ENCODE measurements at places on chromosomes 13 and 19.

DNA sequence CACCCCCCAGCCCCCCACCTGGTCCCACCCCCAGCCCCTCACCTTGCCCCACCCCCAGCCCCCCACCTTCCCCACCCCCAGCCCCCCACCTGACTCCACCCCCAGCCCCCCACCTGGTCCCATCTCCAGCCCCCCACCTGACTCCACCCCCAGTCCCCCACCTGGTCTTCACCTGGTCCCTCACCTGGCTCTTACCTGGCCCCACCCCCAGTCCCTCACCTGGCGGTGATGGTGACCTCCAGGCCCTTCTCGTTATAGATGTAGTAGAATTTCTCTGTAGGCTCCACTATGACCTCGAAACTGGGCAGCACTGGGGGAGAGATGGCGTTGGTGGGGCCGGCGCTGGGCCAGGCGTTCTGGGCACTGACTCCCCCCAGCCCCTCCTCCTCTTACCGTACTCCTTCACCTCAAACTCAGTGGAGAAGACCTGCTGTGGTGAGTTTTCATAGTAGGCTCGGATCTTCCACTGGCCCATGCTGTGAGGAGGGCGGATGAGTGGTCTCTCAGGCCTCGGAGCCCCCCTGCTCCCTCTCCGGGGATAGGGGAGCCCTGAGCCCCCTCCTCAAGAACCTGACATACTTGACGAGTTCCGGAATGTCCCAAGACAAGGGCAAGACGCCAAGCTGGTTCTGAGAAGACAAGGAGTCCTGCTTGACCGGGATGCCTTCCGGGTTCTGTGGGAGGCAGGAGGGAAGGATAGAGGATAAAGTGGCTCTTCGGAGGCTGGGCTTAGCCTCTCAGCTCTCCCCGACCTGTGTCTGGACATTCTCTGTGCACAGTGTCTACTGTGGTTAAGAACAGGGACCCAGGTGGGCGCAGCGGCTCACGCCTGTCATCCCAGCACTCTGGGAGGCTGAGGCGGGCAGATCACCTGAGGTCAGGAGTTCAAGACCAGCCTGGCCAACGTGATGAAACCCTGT, 6.4 kb downstream of the C3 start:
- no peak for DNase-seq

DNA sequence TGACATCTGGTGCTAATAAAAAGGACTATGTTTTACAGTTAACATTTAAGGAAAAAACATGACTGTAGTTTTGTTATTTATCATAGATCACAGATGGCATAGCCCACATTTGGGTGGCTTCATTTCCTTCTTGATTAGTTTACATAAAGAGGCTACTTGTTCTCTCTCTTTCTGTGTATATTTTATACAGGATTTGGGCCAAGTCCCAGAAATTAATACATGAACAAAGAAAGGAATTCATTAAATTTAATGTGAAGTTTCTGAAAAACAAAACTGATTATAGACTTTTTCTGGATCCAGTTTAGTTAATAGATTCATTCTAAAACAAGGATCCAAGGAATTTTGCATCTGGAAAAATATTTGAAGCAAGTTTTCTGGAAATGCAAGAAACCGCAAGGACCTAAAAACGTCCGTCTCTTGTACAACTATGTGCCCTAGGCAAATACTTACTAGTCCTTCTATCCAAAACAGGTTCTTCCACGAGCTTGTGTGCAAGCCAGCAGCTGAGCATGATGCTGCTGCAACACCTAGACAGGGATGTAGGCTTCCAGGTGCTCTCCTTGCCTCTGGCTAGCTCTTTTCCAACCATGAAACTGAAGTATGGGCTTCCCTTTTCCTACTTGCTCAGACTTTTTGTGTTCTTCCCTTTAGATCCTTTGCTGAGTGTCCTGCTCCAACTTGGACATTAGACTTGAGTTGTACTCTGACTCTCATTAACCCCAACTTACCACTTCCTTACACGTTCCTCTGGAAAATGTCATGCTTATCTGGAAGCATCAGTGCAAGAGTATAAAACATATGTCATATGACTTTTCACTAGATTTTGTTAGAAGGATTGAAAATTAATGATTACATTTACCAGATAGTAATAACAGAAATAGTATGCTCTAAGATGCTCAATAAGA, 161.5 kb upstream of the STARD13 start:
- no peak for DNase-seq

DNA sequence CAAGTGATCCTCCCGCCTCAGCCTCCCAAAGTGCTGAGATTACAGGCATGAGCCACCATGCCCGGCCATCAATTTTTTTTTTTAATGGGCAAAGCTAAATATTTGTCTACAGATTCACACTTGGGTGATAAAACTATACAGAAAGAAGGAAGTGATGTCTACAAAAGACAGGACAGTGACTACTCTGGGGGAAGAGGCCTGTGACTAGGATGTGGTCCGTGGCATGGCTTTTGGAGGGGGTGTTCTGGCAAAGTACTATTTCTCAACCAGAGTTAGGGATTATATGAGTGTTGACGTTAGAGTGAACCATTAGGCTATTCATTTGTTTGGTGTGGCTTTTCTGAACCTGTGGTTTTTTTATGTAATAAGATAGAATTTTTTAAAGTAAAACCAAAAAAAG, 42.7 kb downstream of the INSR start:
- no peak for DNase-seq

GRCh38 chr13:98641075-98641474, 64.2 kb upstream of the STK24 start:
- no peak for DNase-seq

DNA sequence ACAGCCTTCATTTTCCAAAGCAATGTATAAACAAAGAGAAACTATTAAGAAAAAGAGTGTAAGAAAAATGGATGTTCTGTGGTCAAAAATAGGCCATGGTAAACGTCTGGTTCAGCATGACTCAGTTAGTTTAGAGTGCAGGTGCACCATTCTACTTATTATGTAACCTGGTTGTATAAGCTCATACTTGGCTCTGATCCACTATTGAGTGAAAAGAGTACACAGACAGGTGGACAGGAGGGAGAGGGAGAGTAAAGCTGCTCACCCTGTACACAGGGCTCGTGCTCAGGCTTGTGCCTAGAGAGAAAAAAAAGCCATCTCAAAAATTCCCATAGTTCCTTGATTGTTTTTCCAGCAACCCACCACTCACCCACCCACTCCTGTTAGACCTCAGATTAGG, 85.8 kb upstream of the ZNF91 start:
- DNase-seq = no peak

GRCh38 chr13:26463848-26464247, 93.6 kb upstream of the WASF3 start:
- DNase-seq = no peak

GRCh38 chr13:86788616-86789015, 882.6 kb upstream of the SLITRK5 start:
- no peak for DNase-seq

- DNase-seq = peak; percentile 38
Measured at GRCh38 chr13:80342471-80343371, 1.8 kb upstream of the SPRY2 start.

GRCh38 chr19:46365561-46365960, 18.7 kb downstream of the PPP5C start:
- no peak for DNase-seq

- DNase-seq = no peak
Measured at GRCh38 chr13:82925114-82925513, 957.2 kb downstream of the SLITRK1 start.

DNA sequence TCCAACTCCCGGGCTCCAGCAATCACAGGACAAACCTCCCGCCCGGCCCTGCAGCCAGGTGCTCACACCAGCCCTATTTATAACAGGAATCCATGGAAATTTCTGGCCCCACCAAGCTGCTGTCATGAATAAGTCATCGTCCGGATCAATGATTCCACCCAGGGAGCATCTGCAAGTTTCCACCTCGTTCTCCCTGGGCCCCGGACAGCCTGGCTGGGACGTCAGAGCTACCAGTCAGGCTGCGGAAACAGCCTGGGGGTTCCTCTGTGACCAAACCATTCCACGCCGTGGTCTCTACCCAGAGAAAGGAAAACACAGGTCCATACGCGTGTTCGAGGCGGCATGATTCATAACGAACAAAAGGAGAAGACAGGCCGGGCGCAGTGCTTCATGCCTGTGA, 20.7 kb upstream of the PTBP1 start:
- DNase-seq = no peak

GRCh38 chr13:29963089-29963488, 112.7 kb upstream of the UBL3 start:
- no peak for DNase-seq

DNA sequence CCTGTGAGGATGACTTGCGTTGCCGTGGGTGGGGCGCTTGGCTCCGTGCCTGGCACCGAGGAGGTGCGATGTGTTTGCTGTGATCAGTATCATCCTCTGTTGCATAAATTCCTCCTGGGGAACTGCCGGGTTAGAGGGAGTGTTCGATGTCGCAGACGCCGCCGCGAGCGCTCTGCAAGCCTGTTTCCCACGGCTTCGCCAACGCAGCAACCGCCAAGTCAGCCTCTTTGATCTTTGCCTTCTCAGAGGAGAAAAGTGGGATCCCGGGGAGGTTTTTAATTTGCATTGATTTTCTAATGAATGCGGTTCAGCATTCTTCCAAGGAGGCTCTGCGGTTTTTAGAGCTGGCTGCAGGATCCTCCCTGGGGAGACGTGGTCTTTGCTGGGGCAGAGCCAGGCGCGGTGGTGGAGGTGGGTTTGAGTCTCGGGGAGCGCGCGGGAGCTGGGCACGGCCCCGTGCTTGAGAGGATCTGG, 7.6 kb downstream of the GPR32 start:
- no peak for DNase-seq

DNA sequence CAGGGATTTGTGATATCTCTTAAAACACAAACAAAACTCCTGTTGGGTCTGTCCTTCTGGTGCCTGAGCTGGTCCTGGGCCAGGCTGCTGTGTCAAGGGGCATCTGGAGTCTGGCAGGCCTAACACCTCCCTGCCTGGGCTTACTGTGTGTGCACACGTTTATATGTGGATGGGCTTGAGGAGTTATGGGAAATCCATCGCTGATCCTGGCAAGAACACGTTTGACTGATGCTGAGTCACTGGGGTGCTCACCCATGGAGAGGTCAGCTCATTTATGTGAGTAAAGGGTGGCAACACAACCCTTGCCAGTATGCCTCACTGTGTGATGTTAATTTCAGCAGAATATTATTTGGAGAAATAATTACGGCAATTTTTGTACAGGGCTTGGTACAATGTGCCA, 44.5 kb upstream of the PCDH8 start:
- no peak for DNase-seq

DNA sequence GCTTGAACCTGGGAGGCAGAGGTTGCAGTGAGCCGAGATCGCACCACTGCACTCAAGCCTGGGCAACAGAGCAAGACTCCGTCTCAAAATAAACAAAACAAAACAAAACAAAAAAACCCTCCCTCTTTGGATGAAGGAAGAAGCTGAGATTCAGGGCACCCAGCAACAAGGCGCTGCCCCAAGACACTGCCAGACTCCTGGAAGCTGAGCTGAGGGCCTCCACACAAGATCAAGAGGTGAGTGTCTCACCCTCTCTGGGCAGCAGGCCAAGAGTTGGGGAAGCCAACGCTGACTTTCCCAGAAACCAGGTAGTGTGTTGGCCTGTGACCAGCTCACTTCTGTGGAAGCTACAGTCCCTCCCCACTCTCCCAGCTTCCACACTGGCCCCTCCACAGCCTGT, 3.7 kb upstream of the TYROBP start:
- DNase-seq = peak; percentile 16

- DNase-seq = no peak
Measured at GRCh38 chr19:54435551-54436016, 13.4 kb upstream of the LENG8 start.

DNA sequence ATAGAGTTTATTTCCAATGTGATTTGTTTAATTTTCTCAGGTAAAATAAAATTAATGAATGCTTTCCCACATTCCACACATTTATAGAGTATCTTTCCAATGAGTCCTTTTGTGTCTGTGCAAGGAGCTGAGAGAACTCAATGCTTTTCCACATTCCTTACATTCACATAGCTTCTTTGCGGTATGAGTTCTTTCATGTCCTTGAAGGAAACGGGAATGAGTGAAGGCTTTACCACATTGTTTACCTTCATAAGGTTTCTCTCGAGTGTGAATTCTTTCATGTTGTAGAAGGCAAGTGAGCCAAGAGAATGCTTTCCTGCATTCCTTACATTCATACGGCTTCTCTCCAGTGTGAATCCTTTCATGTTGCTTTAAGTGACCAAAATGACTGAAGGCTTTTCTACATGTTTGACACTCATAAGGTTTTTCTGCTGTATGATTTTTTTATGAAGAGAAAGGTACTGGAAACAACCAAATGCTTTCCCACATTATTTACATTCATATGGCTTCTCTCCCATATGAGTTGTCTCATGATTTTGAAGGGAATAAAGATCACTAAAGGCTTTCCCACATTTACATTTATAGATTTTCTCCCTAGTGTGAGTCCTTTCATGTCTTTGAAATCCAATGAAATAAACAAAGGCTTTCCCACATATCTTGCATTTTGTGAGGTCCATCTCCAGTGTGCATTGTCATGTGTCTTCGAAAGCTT, 14.4 kb upstream of the ZNF442 start:
- DNase-seq = no peak

DNA sequence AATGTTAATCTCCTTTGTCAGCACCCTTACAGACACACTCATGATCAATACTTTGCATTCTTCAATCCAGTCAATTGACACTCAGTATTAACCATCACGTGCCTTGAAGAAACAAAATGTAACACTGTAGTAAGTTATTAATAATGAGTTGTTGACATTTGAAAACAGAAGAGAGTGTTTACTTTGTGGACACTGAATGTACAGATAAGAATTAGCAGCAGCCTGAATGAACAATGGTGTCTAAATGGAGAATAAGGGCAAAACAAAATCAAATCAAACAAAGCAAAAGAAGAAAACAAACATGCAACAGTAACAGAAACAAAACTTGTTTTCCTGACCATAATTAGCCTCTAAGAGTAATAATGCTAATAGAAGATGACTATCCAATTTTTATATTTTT, 1191.1 kb upstream of the MIR17HG start:
- DNase-seq = no peak

- no peak for DNase-seq
Measured at GRCh38 chr13:70405266-70405665, 297.0 kb upstream of the KLHL1 start.

DNA sequence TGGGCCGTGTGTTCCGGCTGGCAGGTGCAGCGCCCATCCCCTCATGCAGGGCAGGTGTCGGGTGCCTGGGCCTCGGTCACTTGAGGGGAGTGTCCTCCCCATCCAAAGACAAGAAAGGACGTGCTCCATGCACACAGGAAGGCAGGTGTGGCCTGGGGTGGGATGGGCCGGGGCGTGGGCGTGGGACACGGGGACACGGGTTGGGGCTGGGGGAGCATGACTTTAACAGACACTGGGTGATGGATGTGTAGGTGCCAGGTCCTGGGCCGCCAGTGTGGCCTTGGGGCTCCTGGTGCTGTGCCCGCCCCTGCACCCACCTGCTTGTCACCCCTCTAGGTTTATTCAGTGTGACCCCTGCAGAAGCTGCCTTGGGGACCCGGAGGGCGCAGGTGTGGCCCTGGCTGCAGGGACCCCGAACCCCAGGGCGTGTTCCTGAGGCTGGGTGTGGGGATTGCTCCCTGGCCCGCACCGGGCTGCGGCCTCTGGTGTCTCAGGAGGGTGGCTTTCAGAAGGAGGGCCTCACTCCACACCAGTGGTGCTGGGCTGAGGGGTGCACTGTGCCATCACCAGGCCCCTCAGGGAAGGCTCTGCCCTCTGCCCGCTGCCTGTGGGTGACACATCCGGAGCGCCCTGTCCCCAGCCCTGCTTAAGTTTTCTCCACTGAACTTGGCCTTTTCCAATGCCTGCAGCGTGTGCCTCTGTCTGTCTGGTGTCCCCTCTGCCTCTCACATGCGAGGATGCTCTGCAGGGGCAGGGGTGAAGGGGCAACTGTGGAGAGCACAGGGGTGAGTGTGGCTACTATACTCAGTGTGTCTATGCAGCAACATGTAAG, 5.2 kb downstream of the TMEM255B start:
- DNase-seq = no peak

GRCh38 chr19:49058562-49058961, 1.0 kb upstream of the CGB7 start:
- no peak for DNase-seq

All from stimulated activated CD8-positive, alpha-beta memory T cell treated with anti-CD3 and anti-CD28 coated beads, Interleukin-15, amount 100 ng/mL, for 48 hours (primary cell).